ENCODE measurements at places on chromosomes 4 and X. TPM values are rescaled to one million over a fixed set of nuclear protein-coding genes. Genes with fewer than 3 reads are reported as not detected.

DNA sequence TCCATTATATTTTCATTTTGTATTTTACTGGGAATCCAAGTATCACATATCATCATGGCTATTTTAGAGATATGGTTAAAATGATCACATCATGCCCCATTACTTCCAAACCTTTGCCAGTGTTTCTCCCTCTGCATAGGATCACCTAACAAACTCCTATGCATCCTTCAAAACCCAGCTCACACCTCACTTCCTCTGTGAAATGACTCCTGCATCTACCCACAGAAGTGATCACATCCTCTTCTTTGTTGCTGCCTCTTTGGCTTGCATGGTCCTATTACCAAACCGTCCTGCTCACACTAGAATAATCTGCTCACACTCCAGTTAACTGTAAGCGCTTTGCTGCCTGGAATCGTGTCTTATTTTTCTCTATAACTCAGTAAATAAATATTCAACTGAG, 74.7 kb upstream of the C4orf50 start:
- DNase-seq = no peak

DNA sequence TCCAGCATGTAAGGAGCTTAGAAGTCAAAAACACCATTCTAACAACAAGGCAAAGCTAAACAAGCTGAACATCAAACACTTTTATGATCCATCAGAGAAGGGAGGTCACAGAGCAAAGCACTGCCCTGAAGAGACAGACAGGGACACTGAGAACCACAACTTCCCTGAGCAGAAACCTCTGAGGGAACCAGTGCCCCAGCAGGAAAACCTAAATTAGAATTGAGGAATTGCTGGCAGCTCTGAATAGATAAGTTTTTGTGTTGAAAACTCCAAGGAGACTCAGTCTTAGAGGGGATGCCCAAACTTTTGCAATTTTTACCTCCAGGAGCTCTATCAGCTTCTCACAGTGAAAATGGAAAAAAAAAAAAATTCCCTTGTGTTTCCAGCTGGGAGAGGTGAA, 83.0 kb upstream of the MAPK10 start:
- DNase-seq = no peak

GRCh38 chrX:10022580-10023245, 55.6 kb downstream of the CLDN34 start:
- DNase-seq = no peak

DNA sequence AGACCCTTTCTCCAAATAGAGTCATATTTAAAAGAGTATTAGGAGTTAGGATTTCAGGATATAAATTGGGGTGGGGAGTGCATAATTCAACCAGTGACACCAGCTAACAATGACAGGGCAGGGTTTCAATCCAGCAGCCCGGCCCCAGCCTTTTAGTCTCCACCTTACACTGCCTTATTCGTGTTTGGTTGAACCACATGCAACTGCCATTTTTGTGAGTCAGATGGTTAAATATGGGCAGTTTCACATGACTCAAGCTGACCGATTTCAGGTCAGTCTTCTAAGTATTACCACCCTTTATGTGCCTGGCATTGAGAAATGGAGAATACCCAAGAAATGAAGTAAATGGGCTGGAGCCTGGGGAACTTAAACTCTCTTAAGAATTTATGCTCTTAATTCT, 102.8 kb downstream of the STOX2 start:
- DNase-seq = no peak

Gene PIM2
- polyA plus RNA-seq = 5.4 TPM

DNA sequence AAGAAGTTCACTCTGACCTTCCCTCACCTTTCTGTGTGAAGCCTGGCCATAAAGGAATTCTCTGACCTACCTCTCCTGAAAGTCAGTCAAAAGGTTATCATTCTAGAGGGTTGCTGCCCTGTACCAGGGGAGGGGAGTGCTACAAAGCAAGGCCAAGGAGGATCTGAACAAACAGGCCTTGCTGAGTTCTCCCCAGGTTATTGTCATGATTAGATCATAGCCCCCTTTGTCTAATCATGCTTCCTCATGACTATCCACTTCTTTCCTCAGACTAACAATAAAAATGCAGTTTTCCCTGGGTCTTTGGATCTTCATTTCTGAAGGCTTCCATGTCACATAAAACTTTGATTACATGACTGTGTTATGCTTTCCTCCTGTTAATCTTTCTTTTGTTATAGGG, 472.0 kb downstream of the IQCM start:
- no peak for DNase-seq

GRCh38 chrX:36978886-36979285, 29.3 kb upstream of the FAM47C start:
- no peak for DNase-seq

GRCh38 chr4:71198958-71199357, 139.9 kb upstream of the SLC4A4 start:
- no peak for DNase-seq

Gene CT45A3
- polyA plus RNA-seq = 16.7 TPM

Gene DDX53
- polyA plus RNA-seq = not detected

DNA sequence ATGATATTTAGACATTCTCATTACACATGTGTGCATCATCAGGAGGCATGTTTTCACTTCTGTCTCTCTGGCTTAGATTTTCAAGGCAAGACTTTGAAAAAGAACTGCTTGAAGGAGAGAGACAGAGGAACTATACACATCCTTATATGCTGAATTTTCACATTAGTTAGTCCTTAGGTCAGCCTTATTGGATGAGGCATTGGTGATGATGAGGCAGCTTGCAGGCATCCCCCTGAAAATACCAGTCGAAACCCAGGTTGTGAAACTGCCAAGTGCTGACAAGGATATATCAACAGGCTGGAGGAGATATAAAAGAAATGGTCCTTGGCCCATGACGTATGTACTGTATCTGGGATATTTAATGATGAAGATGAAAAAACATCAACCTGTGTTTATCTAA, 297.2 kb upstream of the AADAT start:
- DNase-seq = no peak

DNA sequence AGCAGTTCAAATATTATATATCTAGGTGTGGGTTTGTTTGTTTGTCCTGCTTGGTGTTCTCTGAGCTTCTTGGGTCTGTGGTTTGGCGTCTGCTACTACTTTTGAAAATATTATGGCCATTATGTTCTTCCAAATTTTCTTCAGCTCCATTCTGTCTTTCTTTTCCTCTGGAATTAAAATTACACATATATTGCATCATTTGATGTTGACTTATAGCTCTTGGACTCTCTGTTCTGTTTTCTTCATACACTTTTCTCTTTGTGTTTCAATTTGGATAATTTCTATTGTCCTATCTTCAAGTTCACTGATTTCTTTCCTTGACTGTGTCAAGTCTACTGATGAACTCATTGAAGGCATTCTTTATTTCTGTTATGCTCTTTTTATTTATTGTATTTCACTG, 65.2 kb upstream of the ZNF81 start:
- DNase-seq = no peak

Gene NEUROG2
- not detected for polyA plus RNA-seq

DNA sequence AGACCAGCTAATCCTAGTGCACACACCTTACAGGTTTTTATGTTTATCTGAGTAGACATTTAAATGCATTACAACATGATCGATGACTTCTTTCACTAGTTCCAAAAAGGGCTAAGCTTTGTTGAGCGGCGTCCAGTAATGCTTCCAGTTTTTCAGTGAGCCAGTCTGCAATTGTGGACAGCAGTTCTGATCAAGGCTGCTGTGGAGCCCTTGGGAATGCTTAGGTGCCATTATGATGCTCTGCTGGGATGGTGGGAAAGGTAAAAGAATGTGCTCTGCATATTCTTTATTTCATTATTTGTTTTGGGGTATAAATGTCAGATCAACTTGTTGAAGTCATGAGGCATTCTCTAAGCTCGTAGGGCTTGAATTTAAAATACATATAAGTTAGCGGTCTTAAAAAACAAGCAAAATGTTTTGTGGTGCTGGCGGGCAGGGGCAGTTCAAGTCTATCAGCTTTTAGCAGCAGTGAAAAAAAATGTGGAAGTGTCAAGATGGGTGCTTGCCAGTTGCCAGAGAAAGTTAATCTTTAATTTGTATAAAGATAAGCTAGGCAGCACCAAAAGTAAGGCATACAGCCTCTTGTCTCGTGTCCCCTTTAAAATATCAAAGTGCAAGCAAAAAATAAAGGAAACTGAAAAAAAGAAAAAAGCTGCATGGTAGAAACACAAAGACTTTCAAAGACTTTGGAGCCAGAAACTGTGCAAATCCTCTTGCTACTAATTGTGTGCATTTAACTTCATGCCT, 5.8 kb downstream of the MID1IP1 start:
- DNase-seq = no peak

GRCh38 chrX:46758956-46759644, at the start of gene SLC9A7:
Gene SLC9A7 (minus strand): TSS chrX:46759118. CDS start chrX:46759029, 89 bp downstream.
- peak; percentile 42 for DNase-seq

DNA sequence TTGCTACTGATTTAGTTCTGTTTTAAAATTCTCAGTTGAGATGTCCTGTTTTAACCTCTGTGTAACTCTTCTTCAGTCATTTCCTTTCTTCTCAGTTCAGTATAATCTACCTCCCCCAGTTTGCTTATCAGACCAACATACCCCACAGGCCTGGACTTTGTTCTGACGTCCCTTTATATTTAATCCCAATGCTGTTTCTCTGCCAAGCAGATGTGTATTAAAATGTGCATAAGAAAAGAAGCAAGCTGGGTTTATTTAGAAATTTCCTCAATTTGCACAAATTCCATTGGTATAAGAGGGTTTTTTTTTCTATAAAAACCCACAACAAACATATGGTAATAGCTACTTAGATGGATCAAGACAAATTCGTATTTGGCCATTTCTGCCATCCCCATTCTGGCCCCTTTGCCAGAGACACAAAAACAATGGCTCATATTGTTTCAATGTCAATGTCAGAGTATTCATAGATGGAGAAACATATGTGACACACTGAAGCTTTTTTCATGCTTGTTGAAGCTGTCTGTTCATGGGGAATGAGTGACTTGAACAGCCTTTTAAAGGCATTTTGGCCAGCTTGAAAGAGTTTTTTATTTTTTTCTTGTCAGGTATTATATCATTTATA, 24.5 kb downstream of the HCCS start:
- DNase-seq = no peak

Gene PAGE1
- polyA plus RNA-seq = not detected

GRCh38 chr4:157509341-157509740, 288.8 kb downstream of the GRIA2 start:
- no peak for DNase-seq

- DNase-seq = no peak
Measured at GRCh38 chr4:122914292-122914904, 8.0 kb downstream of the NUDT6 start.

GRCh38 chrX:40843643-40844042, 108.3 kb upstream of the MED14 start:
- DNase-seq = no peak

Gene TCEAL6
- polyA plus RNA-seq = not detected

Gene GAB3
- polyA plus RNA-seq = 8.1 TPM

DNA sequence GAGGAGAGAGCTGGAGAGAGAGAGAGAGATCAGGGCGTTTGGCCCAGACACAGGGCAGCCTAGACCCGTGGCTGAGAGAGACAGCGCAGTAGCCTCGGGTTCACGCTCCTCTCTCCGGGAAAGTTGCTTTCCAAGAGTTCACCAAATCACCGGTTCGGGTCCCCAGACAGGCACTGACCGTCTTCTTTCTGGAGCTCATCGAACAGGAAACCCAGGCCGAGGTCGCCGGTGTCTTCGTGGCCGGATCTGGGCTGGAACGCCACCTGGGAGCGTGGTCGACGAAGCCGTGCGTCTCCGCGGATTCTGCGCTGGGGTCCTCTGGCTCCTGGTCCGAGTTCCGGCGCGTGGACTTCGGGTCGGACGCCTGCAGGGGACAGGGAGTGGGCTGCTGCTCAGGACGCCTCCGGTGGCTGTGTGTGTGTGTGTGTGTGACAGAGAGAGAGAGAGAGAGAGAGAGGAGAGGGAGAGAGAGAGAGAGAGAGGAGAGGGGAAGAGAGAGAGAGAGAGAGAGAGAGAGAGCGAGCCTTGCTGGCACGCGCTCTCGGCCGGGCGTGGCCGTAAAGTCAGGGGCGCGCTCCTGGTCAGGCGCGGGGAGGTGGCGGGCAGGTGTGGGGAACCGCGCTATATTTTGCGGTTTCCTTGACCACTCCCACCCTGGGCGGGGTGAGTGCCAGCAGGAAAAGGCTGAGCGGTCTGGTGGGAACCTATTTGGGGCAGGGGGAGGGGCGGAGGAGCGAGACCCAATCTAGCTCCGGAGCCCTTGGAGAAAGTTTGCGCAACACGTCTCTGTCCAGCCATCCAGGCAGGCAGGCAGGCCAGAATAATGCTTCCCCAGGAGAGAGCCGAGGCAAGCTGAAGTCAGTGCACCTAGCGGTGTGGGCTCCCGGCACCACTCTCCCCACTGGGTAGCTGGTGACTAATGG, 62.1 kb downstream of the RHOXF2B start:
- DNase-seq = peak; percentile 13

DNA sequence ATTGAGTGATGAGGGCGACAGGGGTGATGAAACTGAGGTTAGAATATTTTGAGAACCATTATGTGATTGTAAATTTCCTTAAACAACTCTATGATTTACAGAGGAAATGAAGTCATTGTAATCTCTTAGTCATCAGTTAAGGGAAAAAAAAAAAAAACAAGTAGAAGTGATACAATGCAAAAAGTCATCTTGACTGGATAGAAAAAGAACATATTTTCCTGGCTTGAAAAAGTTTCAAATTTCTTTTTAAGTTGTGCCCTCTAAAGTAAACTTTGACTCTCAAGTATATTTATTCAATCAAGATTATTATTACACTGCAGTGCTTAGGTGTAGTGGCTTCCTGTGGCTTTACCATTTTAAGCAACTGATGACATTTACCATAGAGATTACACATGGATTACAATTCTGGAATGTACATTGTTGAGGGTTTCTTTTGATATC, 40.6 kb downstream of the GABRB1 start:
- no peak for DNase-seq

Gene FGB
- polyA plus RNA-seq = 31.3 TPM

Gene MTTP
- polyA plus RNA-seq = 0.44 TPM

DNA sequence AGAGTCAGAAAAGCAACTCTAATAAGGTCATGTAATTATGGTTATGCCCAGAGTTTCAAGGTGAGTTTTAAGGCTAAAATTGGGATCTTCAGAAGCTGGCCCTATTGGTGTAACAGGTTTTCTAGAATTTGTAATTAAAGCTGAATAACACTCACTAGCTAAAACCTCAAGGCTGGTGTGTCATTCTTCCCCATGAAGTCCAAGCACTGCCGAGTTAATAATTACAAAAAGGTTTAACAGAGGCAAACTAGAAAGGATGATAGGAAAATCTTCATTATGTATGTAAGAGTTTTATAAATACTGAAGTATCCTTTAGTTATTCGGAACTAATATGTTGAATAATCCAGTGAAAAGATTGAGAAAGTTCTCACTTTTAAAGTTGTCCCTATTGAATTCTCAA, 34.3 kb downstream of the MXRA5 start:
- DNase-seq = no peak

DNA sequence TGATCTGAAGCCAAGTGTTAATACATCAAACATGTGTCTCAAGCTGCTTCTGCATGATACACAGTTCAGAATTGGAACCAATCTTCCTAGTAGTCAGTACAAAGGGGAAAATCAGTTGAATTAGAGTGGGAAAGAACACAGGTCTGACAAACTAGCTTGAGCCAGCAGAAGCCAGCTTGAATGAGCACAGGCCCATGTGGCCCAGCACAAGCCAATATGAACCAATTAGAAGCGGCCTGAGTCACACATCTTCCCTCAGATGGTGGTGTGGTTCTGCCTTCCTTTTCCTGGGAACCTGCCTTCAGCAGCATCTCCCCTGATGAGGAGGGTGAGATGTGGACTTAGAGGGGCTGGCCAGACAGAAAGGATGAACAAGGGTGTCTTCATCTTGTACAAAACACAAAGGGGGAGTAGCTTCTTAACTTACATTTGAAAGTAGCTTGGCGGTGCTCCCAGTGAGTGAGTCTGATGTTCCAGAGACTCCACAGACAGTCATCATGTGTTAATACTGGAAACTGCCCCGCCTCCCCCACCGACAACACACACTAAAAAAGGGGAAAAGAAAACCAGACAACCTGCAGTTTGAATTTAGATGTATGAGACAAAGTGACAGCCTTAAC, 72.0 kb downstream of the FRMPD4 start:
- DNase-seq = no peak

Data from right lung (tissue), 10 donors.